ENCODE measurements at places on chromosomes 2 and 18. TPM values are rescaled to one million over a fixed set of nuclear protein-coding genes. Genes with fewer than 3 reads are reported as not detected.

- peaks cover 26% of the 10 kb centered on the region for H3K36me3 ChIP-seq
- DNase-seq, result no peak
- H3K4me1 ChIP-seq, result no peaks in the 10 kb centered on the region
- no peak overlapping the region for H3K4me3 ChIP-seq
These were observed 52.6 kb downstream of the AGPS start for GRCh38 chr2:177445200-177445599.

DNA sequence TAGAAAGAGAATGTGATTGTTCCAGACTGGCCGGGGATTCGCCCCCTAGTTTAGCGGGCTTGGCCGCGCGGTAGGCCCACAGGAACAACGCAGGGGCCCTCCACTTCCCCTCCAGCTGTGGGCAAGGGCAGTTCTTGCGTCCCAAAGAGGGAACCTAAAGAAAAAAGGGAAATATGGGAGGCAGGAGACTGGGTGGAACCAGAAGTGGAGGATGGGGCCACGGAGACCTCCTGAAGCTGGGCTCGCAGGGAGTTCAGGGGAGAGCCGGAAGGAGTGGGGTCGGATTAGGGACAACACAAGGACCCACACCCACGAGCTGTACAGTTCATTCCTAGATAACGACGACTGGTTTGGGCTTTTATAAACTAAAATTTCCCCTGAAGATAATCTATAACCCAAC lies 18.2 kb downstream of the GNLY start:
- H3K4me3 ChIP-seq, result no peak overlapping the region
- H3K4me1 ChIP-seq, result no peaks in the 10 kb centered on the region
- peaks cover 6% of the 10 kb centered on the region for H3K27me3 ChIP-seq
- no peak for DNase-seq

ECEL1 gene
- 21.9 TPM for total RNA-seq

DNA sequence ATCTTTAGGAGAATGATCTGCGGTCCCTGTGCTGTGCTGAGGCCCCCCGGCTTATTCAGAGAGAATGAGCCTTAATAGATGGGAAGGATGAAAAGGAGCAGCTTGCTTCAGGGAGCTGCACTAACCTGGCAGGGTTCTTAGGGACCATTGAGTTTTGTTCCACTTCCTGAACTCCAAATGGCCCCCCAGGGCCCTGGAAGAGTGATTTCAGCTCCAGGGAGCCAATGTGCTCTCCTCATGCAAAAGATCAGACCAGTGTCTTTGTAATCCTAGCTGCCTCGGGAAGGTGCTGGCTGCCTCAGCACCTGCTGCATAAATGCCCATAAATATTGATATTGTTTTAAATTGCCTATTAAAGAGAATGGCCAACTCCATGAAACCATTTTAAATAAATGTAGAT lies 210.2 kb downstream of the NCK2 start:
- H3K27ac ChIP-seq, result no peak overlapping the region
- H3K36me3 ChIP-seq, result peaks cover 6% of the 10 kb centered on the region
- no peak for DNase-seq
- H3K27me3 ChIP-seq, result peaks cover 21% of the 10 kb centered on the region
- H3K4me3 ChIP-seq, result no peak overlapping the region

- H3K27ac ChIP-seq, result no peak overlapping the region
- DNase-seq, result no peak
- peaks cover 6% of the 10 kb centered on the region for H3K4me1 ChIP-seq
- H3K27me3 ChIP-seq, result peaks cover 2% of the 10 kb centered on the region
- H3K36me3 ChIP-seq, result no peaks in the 10 kb centered on the region
These were observed 19.9 kb downstream of the ABCG5 start for GRCh38 chr2:43818761-43819160.

GRCh38 chr18:24428709-24429108 lies 2.2 kb downstream of the IMPACT start:
- H3K27ac ChIP-seq, result no peak overlapping the region
- peaks cover 16% of the 10 kb centered on the region for H3K36me3 ChIP-seq
- peaks cover 21% of the 10 kb centered on the region for H3K4me1 ChIP-seq
- peaks cover 4% of the 10 kb centered on the region for H3K27me3 ChIP-seq
- peak overlapping the region; percentile 49 for H3K4me3 ChIP-seq

- peaks cover 2% of the 10 kb centered on the region for H3K4me1 ChIP-seq
- H3K36me3 ChIP-seq, result no peaks in the 10 kb centered on the region
- no peak for DNase-seq
- no peaks in the 10 kb centered on the region for H3K27me3 ChIP-seq
These were observed 66.7 kb downstream of the TWIST2 start for GRCh38 chr2:238914648-238915015.

- H3K27ac ChIP-seq, result no peak overlapping the region
- H3K36me3 ChIP-seq, result no peaks in the 10 kb centered on the region
- DNase-seq, result no peak
- H3K4me1 ChIP-seq, result peaks cover 45% of the 10 kb centered on the region
- H3K27me3 ChIP-seq, result no peaks in the 10 kb centered on the region
- no peak overlapping the region for H3K4me3 ChIP-seq
These were observed 59.4 kb downstream of the AGAP1 start for GRCh38 chr2:235553291-235553690.

- H3K27me3 ChIP-seq, result no peaks in the 10 kb centered on the region
- peaks cover 33% of the 10 kb centered on the region for H3K4me1 ChIP-seq
- H3K36me3 ChIP-seq, result peaks cover 51% of the 10 kb centered on the region
- DNase-seq, result no peak
These were observed 43.4 kb downstream of the THUMPD2 start for GRCh38 chr2:39735648-39736047.

POTEI gene
- 3.2 TPM for total RNA-seq

SEPTIN10 gene
- 86.8 TPM for total RNA-seq

GRCh38 chr2:17661460-17661859 lies 92.2 kb downstream of the SMC6 start:
- peaks cover 8% of the 10 kb centered on the region for H3K4me1 ChIP-seq
- peaks cover 28% of the 10 kb centered on the region for H3K36me3 ChIP-seq
- H3K4me3 ChIP-seq, result no peak overlapping the region
- no peak overlapping the region for H3K27ac ChIP-seq
- H3K27me3 ChIP-seq, result no peaks in the 10 kb centered on the region

SERPINB4 gene
- 0.53 TPM for total RNA-seq

GRCh38 chr2:24721470-24721869 lies 71.7 kb downstream of the PTRHD1 start:
- H3K27me3 ChIP-seq, result no peaks in the 10 kb centered on the region
- H3K4me1 ChIP-seq, result no peaks in the 10 kb centered on the region
- DNase-seq, result no peak
- H3K4me3 ChIP-seq, result no peak overlapping the region
- H3K27ac ChIP-seq, result no peak overlapping the region

CCDC102B gene
- 3.1 TPM for total RNA-seq

DNA sequence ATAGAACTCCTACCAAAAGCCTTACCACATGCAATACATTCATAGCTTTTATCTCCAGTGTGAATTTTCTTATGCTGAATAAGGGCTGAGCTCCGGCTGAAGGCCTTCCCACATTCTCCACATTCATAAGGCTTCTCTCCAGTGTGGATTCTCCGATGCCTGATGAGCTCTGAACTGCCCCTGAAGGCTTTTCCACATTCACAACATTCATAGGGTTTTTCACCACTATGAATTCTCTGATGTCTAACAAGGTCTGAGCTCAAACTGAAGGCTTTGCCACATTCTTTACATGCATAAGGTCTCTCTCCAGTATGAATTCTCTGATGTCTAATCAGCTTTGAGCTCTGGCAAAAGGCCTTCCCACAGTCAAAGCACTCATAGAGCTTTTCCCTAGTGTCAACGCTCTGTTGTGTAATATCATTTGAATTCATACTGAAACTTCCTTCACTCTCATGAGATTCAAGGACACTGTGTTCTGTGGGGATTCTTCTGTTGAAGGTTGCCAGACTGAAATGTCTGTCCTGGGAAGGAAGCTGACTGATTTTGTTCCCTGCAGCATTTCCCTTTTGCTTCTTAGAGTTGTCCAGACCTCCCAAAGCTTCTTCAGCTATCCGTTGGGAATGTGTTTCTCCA lies 12.9 kb downstream of the ZNF397 start:
- H3K4me3 ChIP-seq, result no peak overlapping the region
- peaks cover 48% of the 10 kb centered on the region for H3K36me3 ChIP-seq
- H3K27ac ChIP-seq, result no peak overlapping the region
- no peaks in the 10 kb centered on the region for H3K4me1 ChIP-seq
- no peaks in the 10 kb centered on the region for H3K27me3 ChIP-seq

DSG1 gene
- not detected for total RNA-seq

GRCh38 chr2:43044093-43044681 lies 182.2 kb downstream of the ZFP36L2 start:
- no peaks in the 10 kb centered on the region for H3K27me3 ChIP-seq
- no peak overlapping the region for H3K27ac ChIP-seq
- H3K4me1 ChIP-seq, result peaks cover 23% of the 10 kb centered on the region

DNA sequence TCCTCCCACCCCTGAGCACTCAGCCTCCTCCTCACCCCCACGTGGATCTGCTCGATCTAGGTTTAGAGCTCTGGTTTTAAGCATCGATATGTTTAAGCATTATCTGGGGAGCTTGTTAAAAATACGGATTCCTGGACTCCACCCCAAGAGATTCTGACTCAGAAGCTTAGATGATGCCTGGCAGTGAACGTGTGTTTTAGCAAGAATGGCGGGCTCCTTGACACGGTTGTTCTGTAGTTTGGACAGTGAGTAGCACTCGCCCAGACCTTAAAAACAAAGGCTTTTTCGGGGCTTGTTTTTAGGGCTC lies 47.3 kb downstream of the LDLRAD4 start:
- H3K36me3 ChIP-seq, result no peaks in the 10 kb centered on the region
- H3K27ac ChIP-seq, result no peak overlapping the region
- H3K27me3 ChIP-seq, result no peaks in the 10 kb centered on the region
- H3K4me1 ChIP-seq, result peaks cover 25% of the 10 kb centered on the region
- DNase-seq, result no peak
- no peak overlapping the region for H3K4me3 ChIP-seq

DNA sequence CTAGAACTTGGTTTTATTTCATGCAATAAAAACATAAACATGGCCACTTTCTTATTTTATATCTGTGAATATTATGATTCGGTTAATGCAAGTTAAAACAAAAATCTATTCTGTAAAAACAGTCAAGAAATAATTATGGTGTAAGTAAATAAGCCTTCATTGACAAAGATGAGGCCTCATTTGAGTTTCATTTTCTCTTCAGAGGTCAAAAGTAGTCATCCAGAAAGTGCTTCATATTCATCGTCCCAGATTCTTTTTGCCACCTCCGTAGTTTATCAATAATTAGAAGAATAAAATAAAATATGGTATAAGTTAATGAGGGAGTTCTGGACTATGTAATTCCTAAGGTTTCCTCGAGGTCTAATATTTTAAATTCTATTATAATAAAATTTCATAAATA lies 19.4 kb upstream of the HNRNPA3 start:
- H3K27ac ChIP-seq, result no peak overlapping the region
- H3K4me3 ChIP-seq, result no peak overlapping the region
- H3K27me3 ChIP-seq, result no peaks in the 10 kb centered on the region

DNA sequence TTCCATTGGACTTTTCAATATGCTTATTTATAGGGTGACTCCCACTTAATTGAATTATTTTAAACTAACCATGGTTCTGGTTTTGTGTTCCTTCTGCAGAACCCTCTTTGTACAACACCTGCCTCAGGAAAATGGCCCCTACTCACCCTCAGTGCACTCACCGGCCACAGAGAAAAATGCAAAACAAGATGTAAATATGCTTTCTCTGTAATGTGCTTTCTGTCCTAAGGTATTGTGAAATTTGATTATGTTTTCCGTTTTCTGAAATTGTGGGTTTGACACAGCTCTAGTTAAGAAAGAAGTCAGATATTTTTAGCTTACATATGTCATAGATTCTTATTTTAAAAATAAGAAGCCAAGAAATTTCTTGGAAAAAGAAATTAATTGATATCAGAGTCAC lies 357.7 kb upstream of the SMIM21 start:
- no peak overlapping the region for H3K4me3 ChIP-seq
- no peaks in the 10 kb centered on the region for H3K27me3 ChIP-seq
- no peaks in the 10 kb centered on the region for H3K36me3 ChIP-seq
- DNase-seq, result no peak
- peaks cover 8% of the 10 kb centered on the region for H3K4me1 ChIP-seq
- H3K27ac ChIP-seq, result no peak overlapping the region

DNA sequence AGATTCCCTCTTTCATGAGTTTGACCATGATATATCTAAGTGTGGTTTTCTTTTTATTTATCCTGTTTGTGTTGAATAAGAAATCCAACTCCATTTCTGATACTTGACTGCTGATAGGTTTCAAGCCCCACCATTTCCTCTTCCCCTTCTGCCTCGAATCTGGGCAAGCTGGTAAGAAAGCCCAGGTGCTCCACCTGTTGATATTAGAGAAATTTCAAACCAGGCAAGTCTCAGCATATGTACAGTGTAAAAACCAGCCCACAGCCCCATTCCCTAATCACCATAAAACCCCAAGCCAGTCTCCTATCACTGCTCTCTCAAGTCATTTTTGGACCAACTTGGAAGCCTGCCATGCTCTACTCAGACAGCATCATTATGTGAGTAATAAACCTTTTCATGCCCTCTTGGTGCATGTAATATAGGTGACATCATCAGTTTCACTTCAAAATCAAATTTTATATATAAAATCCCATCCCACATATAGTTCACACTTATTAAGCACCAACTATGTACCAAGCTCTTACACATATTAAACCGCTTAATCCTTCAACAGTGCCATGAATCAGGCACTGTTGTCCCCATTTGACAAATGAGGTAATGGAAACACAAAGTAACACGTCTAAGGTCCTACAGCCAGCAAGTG lies 46.6 kb downstream of the SMAD2 start:
- no peaks in the 10 kb centered on the region for H3K27me3 ChIP-seq
- H3K4me1 ChIP-seq, result peaks cover 12% of the 10 kb centered on the region
- peak overlapping the region; percentile 60 for H3K27ac ChIP-seq
- no peak overlapping the region for H3K4me3 ChIP-seq

ACADL gene
- total RNA-seq, result 0.42 TPM

DNA sequence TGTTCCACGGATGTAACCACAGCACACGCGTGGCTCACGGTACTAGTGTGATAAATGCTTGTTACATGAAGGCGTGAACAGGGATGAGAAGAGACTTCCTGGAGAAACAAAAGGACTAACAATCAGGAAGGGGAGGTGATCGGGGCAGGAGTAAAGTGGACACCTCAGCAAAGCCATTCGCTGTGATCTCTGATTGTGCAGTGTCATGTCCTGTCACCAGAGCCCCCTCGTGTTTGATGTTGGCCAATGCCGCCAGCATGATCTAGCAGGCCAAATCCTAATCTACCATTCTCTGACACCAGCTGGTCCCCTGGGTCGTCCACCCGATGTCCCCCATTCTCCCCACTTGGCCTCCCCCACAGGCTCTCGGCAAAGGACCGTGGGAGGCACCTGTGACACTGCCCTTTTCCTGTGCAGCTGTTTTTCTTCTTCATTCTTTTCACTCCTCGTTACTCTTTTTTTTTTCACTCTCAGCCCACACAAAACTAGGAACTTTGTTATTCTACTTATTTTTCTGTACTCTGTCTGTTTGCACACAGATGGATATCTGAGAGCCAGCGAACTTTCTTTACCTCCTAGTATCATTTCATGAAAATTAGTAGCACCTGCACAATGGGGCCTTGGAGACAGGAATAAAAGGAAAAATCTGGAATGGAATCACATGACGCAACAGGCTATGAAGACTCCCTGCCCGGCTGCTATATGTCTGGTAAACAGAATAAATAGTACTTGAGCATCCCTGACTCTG lies 146.8 kb downstream of the TGIF1 start:
- DNase-seq, result no peak
- H3K27me3 ChIP-seq, result peaks cover 12% of the 10 kb centered on the region
- no peak overlapping the region for H3K4me3 ChIP-seq
- H3K4me1 ChIP-seq, result peaks cover 67% of the 10 kb centered on the region

- H3K36me3 ChIP-seq, result no peaks in the 10 kb centered on the region
- no peaks in the 10 kb centered on the region for H3K27me3 ChIP-seq
- no peak for DNase-seq
- no peak overlapping the region for H3K27ac ChIP-seq
- 0 out of 2 replicates have a peak, but pooled peaks cover 4% of the 10 kb centered on the region for H3K4me1 ChIP-seq
These were observed 28.0 kb downstream of the GCG start for GRCh38 chr2:162123806-162124758.
